Fibroblast of mammary gland (primary cell): ENCODE measurements at places on chromosomes 2 and 18.

DNA sequence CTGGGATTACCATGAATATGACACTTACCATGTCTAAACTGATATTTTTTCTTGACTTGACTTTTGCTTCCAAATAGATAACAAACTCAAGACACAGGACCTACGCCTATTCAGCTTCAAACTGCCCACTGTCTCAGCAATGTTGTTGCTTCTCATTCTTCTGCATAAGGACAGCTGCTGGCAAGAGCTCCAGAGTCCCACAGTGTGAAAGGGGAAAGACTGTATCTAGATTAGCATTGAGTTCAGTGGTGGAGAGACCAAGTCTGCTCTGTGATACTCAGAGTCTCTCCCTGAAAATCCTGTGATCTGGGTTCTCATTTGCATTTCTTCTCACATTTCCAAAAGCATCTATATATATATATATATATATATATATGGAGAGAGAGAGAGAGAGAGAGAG is 247.9 kb upstream of the NT5C1B start:
- no peak for DNase-seq

DNA sequence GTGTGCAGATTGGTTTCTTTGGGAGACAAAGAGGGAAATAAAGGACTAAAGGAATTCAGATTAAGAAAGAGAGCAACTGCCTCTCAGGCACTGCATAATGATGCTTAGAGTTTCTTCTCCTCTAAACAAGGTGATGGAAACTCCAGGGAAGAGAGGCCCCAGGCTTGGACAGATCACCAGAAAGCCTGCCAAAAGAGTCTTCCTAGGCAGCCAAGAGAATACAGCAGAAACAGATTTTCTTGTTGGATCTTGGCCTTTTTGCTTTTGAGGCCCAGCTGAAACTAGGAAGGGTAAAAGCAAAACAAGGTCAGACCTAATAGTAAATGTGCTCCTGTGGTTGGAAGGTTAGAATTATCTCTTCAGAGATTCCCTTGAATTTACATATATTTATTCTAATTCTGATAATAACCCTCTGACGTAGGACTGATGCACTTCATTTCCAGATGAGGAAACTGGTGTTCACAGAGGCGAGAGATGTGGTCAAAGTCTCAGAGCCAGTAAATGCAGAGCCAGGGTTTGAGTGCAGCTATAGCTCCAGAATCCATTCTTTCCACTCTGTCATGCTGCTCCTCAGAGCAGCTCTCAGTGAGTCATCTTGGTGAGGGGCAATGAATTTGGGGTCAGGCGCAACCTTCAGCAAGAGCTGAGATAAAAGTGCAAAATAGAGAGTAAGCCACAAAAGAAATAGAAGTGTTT is 142.3 kb upstream of the FBXO11 start:
- no peak for DNase-seq

DNA sequence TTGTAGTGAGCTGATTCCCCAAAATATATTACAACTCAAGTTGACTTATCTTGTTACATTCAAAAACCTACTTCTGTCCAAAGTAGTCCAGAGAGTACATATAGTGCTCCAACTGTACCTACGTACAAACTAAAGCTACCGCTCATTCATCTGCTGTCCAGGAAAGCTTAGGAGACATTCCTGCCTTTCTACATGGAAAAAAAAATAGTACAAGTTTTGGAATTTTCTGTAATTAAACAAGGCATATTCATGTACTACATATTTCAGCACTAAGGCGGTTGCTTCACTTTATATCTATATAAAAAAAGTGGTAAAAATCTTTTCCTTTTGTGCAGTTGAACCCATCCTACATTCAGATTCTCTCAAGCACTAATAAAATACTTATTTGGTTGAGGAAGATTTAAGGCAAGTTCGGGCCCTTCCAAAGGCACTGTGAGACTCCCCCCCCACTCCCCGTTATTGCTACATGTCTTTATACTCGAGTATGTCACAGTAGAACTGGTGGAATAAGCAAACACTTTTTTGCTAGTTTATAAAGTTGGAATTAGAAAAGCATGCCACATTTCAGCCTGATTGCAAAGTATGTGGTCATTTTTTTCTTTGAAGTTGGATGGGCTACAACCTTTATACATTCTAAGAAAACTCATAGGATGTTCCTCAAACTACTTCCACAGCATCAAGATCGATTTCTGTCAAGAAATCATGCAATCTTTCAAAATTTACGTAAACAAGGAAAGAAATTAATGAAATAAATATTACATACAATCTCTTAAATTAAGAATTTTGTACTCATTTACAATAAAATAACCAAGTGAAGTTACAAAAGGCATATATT is 3.7 kb downstream of the ZFP36L2 start:
- DNase-seq: peak; percentile 59

DNA sequence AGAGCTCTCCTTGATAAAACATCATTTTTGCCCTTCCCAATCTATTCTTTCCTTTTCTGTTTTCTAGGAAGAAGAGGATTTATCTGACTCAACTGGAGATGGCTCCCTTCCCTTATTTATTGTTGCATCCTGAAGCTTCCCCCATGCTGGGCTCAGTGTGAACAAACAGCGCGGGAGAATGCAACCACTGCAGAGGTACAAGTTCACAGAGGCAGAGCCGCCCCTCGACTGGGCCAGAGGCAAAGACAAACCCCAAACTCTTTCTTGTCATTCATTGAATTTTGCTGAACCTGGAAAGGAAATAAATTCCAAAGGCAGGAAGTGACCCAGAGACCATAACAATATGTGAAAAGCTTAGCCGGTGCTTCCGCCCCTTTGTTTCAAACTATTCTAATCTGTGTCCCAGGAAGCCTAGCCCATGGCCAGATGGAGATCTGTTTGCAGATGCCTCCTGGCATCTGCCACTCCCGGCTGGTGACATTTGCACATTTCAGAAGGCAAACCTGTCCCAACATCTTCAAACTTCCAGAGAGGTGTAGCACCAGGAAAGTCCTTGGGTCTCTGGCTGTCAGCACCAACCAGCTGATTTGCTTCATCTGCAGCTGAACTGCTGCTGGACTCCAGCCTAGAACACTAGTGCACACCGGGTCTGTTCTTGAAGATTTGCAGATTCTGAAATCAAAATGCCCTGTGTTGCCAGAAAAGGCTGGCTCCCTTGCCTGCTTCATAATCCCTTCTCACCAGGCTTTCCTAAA is 79.4 kb upstream of the MAP4K3 start:
- peak; percentile 71 for DNase-seq

DNA sequence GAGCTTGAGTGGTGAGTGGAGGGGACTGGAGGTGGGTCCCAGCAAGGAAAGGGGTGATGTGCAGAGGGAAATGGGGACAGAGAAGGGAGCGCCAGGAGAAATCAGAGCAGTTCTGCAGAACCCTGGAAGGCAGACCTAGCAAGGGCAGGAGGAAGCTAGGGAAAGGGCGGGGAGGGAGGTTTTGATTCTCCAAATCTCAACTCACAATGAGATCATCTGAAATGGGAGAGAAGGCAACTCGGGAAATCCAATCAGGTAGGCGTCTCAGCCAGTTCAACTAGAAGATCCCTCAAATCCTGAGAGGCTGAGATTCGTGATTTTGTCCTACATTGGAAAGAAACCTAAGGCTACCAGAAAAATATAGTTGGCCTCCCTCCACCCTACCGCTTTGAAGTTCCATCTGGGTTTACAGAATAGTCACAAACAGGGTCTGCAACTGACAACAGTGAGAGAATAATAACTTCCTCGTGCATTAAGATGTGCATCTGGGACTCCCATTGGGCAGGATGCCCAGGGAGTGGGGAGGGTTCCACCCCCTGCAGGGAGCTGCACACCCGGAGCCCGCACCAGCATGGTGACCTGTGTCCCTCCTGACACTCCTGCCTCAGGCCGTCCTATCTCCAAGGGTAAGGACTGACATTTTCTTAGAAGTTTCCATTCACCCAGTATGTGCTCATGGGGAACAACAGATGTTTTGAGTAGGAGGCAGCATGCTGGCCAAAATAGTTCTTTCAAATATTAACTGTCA is 113.3 kb upstream of the ODC1 start:
- no peak for DNase-seq

DNA sequence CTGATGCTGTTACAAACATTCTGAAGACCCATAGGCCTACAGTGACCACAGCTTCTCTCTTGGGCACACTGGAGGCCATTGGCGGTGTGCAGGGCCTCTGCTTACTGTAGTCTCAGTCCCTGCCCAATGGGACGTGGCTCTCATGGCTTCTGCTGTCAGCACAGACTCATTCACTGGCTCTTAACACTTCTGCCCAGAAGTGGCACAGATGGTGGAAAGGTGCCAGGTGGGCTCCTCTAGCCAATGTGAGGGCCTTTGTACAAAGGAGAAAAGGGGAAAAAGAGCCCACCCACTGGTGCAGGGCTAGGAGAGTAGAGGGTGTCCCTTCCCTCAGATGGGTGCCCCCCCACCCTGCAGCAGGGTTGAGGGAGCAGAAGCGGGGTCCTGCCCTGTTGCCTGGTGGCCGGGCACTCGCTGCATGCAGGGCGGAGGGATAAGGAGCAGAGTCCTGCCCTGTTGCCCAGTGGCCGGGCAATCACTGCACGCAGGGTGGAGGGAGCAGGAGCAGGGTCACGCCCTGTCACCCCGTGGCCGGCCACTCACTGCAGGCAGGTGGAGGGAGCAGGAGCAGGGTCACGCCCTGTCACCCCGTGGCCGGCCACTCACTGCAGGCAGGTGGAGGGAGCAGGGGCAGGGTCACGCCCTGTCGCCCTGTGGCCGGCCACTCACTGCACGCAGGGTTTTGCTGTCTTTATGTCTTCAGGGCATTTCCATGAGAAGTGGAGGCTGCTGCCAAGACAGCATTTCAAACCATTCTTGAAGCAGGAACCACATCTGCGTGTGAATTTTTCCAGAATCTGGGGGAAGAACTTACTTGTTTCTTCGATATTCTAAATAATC is 20.0 kb downstream of the LRRFIP1 start:
- DNase-seq: no peak

DNA sequence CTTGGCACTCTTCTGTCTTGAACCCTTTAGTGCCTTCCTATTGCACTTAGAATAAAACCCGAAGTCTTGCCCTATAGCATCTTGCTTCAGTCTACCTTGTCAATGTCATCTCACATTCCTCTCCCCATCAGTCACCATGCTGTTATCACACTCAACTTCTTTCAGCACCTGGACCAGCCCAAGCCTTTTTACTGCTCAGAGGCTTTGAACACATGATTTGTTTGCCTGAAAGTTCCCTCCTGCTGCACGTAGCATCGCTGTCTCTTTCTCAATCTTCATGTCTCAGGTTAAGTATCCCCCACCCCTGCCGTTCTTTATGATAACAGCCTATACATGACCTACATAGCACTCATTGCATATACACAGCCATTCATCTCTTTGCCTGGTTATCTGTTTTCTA is 41.3 kb upstream of the LGALSL start:
- no peak for DNase-seq

GRCh38 chr2:163133602-163134001 is 295.0 kb upstream of the KCNH7 start:
- DNase-seq: no peak

- no peak for DNase-seq
Measured at GRCh38 chr2:227805578-227805977, 8.1 kb upstream of the CCL20 start.

- DNase-seq: peak; percentile 25
Measured at GRCh38 chr2:137467246-137467862, 496.9 kb upstream of the HNMT start.

DNA sequence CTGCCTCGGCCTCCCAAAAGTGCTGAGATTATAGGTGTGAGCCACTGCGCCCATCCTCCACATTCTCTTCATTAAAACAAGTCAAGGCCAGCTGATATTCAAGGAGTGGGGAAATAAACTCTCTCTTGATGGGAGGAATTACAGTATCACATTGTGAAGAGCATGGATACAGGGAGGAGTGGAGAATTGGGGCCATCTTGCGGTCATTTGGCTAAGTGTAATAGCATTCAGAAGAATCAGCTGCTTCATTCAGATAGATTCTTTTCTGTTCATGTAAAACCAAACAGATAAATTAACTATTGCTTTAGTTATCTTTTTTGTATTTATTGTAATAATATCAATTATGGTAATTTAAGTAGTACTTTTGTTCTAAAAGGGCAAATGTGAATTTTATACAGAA is 156.3 kb downstream of the UBR3 start:
- peak; percentile 31 for DNase-seq
